WERI-Rb-1 (cell line): ENCODE measurements at places on chromosomes 5 and 9.

- no peak for DNase-seq
Measured at GRCh38 chr5:173919443-173919842, 31.3 kb downstream of the CPEB4 start.

GRCh38 chr5:65059681-65060598, 291.2 kb downstream of the CWC27 start:
- no peak for DNase-seq

DNA sequence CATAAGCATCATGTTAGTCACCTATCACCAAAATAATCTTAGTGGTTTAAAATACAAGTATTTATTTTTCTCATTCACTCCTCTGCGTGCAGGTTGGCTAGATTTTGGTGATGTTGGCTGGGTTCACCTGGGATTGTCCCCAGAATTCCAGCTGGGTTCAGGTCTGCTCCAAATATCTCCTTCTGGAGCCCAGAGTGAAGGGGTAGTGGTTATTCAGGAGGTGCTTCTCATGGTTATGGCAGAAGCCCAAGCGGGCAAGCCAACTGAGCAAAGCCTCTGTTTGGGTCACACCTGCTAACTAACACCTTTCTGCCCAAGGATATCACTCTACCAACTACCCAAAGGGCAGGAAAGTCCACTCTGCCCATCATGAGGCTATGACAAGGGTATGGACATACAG, 4.7 kb upstream of the SLC25A46 start:
- DNase-seq, result no peak

DNA sequence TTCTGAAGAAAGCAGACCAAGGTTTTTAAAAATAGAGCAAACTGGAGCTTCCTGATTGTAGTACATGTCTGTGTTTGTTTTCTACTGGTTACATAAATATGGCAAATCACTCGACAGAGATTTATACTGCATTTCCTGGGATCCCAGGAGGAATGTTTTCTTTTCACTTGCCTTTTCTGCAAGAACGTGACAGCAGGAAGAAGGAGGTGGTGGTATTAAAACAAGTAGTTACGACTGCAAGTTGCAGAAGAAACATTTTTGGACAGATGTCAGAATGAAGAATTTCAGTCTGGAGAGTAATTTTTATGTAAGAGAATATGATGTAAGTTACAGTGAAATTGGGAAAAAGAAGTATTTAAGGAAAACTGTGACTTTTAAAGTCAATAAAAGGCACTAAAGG, 253.7 kb upstream of the NFIL3 start:
- no peak for DNase-seq

DNA sequence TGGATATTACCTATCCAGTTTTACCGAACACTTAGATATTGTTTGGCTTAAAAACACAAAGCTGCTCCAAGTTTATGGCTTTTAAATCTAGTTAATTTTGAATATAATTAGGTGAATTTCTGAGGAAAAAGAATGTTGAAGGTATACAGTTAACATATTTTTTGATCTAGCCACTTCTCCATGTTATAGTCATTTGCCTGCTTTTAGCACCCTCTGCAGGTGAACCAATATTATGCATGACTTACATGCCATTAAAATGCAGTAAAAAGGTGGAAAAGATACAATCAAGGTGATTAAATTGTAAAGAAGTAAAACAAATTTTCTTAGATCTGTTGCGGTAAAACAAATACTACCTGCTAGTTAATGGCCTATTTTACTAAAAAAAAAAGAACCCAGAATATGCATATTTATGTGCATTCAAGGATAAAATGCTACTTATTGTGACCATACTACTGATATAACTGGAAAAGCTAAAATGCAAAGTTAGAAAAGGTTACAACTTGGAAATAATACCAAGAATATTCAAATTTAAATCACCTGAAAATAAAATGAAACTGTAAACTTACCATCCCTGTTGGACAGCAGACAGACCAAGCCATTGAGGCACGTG, 132.1 kb downstream of the AP3B1 start:
- DNase-seq, result peak; percentile 33

GRCh38 chr5:142408981-142409481, 84.2 kb upstream of the SPRY4 start:
- DNase-seq, result no peak

DNA sequence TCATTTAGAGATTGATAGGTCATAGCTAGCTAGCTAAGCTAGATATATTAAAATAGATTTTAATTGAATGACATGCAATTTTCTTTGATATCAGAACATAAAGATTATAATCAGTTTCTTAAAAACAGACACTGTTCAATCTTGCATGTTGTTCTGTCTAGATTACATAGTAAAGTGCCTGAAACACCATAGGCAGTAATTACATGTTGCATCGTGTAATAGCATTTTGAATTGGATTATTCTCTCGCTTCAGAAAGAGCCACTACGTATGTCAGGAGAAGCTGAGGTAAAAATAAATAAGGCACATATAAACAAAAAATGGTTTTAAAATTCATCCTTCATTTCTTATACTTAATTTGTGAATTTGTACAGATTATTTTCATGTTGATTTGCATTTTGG, 148.0 kb upstream of the CDH12 start:
- DNase-seq, result no peak

GRCh38 chr5:77867914-77868313, 91.8 kb upstream of the TBCA start:
- DNase-seq, result no peak

GRCh38 chr9:132348676-132349075, 6.1 kb downstream of the SETX start:
- no peak for DNase-seq
